Forelimb muscle (tissue), 1 donor: ENCODE measurements at places on chromosomes 5 and 9. TPM values are rescaled to one million over a fixed set of nuclear protein-coding genes. Genes with fewer than 3 reads are reported as not detected.

DNA sequence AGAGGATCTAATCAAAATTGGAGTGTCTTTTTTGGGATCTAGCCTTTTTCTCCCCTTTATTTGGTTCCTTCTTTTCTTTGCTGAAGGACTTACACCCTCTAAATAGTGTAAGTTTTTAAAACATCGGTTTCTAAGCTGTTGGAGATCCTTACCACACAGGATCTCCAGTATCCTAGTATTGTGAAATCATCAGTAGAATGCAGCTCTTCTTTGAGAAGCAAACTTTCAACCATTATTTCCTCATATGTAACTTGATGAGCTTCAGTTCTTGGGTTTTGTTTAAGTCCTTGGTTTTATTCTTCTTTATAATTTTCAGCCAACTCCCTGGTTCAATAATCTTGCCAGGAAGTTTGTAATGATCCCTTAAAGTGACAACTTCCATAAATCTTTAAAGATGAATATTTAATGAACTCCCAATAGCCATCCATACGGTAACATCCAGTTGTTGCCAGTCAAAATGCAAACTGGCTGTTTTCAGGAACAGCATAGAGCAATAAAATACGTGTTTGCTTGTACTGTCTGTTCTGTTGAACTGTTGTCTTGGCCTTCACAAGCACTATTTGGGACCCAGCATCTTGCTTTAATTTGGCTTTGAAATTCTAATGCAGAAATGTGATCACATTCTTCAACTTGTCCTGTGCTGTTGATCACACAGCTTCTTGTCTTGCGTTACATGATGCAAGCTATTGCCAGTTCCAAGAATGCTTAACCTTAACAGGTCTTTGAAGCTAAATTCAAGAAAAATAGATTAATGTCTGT, 34.8 kb upstream of the TTC23L start:
- DNase-seq, result no peak

DNA sequence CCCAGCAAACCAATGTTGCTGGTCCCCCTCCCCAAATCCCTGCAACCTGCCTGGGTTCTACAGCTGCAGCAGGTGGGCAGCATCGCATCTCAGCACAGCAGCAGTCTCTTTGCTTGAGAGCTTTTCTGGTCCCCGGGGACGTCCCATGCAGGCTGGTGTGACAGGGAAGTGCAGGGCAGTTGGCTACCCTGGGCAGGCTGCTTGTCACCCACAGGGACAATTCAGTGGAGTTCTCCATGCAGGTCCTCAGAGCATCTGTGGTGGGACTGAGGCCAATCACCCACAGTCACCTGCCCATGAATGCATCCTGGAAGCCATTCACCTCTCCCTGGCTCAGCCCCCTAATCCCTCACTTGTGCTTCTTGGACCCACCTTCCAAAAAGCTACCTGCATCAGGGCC, 43.9 kb upstream of the SEMA4D start:
- no peak for DNase-seq

GRCh38 chr9:18260521-18260920, 213.4 kb upstream of the ADAMTSL1 start:
- DNase-seq, result no peak

DNA sequence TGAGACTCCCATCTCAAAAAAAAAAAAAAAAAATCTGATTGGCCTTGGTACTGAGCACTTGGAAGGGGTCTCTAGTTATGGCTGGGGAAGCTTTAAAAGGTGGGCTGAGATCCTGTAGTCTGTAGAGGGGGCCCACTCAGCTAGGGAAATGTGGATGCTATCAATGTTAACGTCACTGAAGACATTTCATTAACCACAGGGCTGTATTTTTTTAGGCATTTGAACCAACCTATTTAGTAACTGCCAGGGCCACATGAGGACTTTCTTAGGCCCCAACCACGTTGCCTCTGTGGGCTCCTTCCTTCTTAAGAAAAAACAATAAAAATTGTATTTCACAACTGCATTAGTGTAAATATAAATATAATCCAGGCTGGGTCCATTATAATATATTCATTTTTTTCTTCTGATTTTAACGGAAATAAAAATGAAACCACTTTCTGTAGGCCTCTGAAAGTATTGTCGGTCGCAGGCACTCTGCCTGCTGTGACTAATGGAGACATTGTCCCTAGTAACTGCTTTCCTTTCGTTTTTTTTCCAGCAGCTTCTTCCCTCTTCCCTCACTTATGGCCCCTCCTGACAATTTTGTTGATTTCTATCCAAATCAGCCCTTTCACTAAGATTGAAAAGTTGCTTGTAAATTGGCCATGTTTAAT, 71.6 kb downstream of the GCNT1 start:
- DNase-seq, result peak; percentile 38

DNA sequence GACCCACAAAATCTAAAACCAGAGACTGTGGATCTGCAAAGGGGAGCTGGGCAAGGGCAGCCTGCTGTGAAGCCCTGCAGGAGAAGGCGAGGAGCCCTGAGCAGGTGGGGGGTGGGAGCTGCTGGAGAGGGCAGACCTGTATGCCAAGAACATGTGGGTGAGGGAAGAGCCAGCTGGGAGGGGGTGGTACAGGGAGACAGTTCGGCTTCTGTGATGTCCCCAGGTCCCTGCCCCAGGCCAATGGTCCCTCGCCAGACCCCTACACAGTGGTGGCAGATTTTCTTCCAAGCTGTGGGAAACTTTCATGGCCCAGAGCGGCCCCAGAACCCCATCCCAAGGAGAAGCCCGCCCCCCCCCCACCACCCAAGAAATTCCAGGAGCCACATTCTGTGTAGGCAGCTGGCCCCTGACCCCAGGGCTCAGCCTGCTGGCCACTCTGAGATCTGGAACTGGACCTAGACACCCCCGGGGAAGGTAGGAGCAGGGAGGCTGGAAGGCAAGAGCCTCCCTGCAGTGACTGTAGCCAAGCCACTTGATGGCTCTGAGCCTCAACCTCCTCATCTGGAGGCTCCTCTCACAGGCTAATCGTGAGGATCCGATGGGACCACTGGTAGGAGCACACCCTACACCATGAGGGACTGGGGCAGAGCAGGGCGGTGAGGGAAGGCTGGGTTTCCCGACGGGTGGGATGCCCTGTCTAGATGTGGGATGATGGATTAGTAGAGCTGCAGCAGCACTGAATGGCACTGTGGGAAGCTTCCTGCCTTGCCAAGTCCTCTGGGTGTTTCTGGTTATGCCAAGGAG, 22.6 kb upstream of the CSF1R start:
- DNase-seq, result no peak

GRCh38 chr9:9718691-9719090, 894.1 kb downstream of the PTPRD start:
- DNase-seq, result no peak

DNA sequence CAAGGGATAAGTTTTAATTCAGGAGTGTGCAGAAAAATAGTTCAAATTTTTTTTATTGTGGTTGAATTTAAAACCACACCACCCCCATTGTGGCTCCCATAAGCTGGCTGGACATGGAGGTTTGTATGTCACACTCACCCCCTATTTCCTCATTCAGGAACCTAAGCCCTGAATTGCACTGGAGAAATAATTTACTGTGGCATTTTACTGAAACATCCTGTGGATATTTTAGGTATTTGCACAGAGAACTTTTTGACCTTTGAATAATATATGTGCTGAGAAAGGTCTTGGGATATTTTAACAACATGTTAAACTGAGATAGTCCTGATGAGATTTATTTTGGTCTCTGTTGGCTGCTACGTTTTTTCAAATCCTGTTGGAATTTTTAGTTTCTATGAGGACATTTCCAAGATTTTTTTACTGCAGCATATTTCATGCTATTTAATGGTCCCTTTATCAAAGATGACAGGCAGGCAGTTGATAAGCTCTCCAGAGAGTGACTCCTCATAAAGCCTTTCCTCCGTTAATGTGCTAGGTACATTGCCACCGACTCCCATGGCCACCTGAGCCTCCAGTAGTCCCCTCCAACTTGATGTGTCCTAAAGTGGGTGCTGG, 51.2 kb upstream of the PALM2AKAP2 start:
- DNase-seq, result no peak

GRCh38 chr5:138661291-138661960, 86.2 kb upstream of the HSPA9 start:
- DNase-seq, result no peak

DNA sequence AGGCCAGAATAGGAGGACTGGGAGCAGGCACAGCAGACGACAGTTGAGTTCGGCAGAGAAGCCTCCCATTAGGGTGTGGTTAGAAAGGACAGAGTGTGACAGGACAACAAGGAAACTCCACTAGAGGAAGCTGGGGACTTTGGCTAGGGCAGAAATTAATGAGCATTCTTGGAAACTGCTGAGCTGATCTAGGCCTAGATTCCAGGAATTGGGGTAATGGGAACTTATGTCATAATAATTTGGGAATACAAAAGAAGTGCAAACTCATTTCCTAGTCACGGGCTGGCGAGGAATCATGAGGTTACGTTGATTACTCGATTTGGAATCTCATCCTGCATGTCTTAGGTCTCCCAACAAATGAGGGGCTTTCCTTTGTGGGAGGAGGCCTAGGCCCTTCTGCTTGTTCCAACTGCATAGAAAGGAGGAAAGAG, 144.6 kb upstream of the RPS23 start:
- no peak for DNase-seq

DNA sequence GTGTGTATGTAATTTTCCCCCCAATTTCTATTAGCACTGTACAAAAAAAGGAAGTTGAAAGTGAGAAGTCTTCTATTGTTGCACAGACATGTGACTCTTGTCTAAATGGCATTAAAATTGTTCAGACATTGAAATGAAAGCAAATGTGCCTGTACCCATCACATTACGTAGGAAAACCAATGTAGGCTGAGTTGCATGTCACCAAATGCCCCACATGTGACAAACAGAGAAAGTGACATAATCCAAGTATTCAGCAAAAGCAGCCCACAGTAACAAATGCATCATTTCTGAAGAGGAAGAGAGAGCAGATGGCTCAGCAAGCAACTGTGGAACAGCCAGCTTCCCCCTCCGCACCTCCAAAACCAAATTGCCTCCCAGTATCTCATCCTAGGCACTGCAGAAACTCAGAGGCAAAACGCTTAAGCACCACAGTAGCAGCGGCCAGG, 161.5 kb upstream of the NR4A3 start:
- no peak for DNase-seq

- DNase-seq, result no peak
These were observed 196.8 kb downstream of the AUH start for GRCh38 chr9:91164724-91165520.

Gene CXCL14
- 27.8 TPM for polyA plus RNA-seq

Gene PRR7
- polyA plus RNA-seq, result 0.44 TPM

Gene SPACA9
- polyA plus RNA-seq, result 2.3 TPM

Gene PRRX2
- polyA plus RNA-seq, result 4.5 TPM

Gene LCN6
- polyA plus RNA-seq, result 0.18 TPM

Gene ZDHHC11
- 8.7 TPM for polyA plus RNA-seq

Gene PCDHB6
- 1.4 TPM for polyA plus RNA-seq

Gene RNF183
- polyA plus RNA-seq, result not detected
